Vagina (tissue), 2 donors: ENCODE measurements at places on chromosomes 12 and 14.

- DNase-seq: no peak
Observed at GRCh38 chr14:77649326-77649725, 32.9 kb upstream of the SPTLC2 start.

GRCh38 chr14:64708148-64709004, 4.2 kb downstream of the PLEKHG3 start:
- DNase-seq: no peak

GRCh38 chr12:75658286-75658685, 146.9 kb upstream of the KRR1 start:
- DNase-seq: no peak

DNA sequence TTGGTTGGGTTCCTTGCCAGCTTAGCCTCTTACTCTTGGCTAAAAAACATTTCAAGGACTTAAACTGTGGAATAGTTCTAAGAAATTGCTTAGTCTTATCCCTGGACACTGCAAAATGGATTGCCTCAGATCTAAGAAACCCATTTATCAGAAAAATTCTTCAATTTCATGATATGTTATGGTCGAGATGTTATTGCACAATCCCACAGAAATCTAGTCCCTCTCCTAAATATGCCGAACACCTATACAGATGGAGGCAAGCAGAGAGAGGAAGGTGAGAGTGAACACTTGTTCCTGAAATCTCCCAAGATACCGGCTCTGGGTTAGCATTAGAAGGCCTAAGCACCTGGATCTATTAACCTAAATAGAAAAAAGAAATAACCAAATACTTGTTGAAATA, 267.2 kb downstream of the PAWR start:
- DNase-seq: no peak

DNA sequence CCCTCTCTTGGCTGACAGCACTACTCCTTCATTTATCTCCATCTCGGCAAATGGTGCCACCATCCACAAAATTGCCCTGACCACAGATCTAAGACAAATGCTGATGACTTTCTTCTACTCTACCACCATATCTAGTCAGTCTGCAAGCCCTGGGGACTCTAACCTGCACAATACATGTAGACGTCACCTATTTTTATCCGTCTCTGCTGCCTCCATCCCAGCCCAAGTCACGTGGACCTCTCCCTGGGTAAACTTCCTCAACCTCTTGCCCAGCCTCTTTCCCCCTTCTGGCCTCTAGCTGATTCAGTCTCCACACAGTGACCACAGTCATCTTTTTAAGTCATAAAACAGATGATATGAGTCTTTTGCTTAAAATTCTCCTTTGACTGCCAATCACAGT, 1203.0 kb downstream of the AACS start:
- DNase-seq: no peak

GRCh38 chr12:26250801-26251200, 55.4 kb downstream of the SSPN start:
- no peak for DNase-seq
